ENCODE measurements at places on chromosomes 1 and 21.

DNA sequence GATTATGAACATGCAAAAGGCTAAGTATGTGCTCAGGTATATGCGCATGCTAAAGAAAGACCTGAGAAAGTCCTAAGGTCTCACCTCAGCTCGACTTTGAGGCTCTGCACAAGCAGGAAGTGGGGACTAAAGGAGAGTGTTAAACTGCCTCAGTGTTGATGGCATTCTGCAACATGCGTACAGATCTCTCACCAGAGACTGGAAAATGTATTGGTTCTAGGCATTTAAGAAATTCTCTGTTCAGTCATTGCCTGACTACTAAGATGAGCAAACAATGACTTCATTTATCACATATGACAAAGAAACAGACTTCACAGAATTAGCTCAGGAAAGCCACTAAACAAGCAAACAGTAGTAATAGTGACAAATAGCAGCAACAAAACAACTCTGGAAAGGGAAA, 90.8 kb downstream of the USH2A start:
- no peak for DNase-seq

DNA sequence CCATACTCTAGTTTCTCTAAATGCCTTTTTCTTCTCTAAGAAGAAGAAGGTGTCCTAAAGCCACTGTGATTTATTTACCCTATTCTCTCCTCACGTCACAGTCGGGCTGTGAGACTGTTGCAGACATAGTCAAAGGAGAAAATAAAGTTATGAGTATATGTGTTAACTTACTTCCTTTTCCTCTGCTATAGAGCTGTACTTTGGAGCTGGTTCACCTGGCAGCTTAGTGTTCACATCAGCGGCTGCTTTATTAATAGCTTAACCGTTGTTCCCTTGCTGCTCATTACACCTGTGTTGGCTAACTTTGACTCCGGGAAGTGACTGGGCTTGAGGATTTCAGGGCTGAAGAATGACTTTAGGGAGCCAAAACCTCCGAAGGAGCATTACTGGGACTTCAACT, 3.6 kb downstream of the PFKFB2 start:
- DNase-seq: no peak

GRCh38 chr21:37337831-37338230, 28.7 kb upstream of the DYRK1A start:
- no peak for DNase-seq

GRCh38 chr1:19066248-19066873, 109.9 kb upstream of the IFFO2 start:
- DNase-seq: no peak

DNA sequence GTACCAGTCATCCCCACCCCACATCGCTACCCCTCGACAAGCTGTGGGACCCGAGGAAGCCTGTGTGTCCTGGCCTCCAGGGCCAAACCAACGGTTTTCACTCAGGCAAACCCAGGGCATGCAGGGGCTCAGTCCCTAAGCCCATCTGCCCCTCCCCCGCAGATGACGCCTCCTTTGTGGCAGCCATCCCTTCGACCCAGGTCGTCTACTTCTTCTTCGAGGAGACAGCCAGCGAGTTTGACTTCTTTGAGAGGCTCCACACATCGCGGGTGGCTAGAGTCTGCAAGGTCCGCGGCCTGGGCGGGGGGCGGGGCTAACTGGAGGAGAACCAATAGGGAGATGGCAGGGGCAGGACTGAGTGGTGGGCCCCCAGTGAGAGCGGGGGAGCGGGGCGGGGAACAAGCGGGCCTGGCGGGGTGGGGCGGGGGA, 7.4 kb downstream of the SEMA4A start:
- DNase-seq: no peak

GRCh38 chr1:91346824-91347223, 57.8 kb downstream of the HFM1 start:
- DNase-seq: no peak

- no peak for DNase-seq
Measured at GRCh38 chr1:211825980-211826379, 4.6 kb downstream of the LPGAT1 start.

DNA sequence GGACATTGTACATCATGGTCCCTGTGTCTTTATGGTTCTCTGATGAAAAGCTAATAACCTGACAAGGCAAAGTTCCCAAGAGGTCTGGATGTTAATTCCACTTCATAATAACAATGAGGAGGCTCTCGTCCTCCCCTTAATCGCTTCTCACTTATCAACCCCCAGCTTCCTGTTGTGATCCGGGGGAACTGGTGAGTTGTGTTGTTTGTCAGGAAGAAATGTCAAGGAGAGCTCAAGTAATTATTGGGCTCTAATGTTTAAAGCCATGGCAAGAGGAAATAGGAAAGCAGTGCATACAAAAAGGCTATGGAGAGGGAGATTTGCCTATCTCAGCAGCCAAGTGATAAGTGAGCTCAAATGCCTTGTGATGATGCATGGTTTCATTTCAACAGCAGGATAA, 42.8 kb upstream of the RASAL2 start:
- no peak for DNase-seq

DNA sequence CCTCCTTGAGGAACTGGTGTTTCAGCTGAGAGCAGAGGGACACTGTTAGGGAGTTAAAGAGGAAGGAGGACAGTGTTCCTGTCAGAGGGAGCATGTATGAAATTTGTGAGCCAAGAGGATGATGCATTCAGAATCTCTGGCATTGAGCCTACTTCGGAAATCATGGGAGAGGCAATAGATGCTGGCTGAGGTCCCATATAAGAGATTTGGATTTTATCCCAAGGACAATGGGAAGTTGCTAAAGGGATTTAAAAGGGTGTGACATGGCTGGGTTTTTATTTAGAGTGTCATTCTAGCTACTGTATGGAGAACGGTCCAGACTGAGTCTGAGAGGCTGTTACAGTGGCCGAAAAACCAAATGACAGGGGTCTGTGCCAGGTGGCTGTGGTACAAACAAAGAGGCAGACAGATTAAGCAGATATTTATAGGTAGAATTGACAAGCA, 403.2 kb upstream of the B3GALT2 start:
- DNase-seq: no peak

DNA sequence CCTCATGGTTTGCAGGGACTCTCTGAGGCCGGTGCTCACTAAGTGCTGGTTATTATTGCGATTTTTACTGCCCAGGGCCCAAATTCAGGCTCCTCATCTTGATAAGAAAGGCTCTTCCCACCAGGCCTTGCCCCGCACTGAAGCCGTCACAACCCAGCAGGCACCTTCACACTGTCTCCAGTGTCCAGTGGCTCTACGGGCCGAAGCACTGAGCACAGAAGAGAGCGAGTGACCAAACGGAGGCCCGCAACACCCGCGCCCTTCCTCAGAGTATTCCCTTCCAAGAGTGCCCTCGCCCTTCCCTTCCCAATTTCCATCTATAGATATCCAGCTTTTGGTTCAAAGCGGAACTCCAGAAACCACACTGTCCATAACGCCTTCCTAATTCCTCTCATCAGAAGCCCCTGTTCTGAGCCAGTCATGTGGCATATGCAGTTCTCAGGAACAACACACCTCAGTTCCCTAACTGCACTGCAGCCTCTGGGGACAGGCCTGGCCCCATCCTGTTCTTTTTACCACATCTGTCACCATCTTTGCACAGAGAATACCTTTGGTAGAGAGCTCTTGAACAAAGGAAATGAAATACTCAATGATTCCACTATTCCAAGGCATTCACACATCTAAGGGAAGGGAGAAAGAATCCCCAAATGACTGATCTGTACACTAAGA, 15.1 kb downstream of the FALEC start:
- DNase-seq: no peak

- no peak for DNase-seq
Measured at GRCh38 chr1:157364612-157365011, 187.7 kb downstream of the FCRL5 start.

DNA sequence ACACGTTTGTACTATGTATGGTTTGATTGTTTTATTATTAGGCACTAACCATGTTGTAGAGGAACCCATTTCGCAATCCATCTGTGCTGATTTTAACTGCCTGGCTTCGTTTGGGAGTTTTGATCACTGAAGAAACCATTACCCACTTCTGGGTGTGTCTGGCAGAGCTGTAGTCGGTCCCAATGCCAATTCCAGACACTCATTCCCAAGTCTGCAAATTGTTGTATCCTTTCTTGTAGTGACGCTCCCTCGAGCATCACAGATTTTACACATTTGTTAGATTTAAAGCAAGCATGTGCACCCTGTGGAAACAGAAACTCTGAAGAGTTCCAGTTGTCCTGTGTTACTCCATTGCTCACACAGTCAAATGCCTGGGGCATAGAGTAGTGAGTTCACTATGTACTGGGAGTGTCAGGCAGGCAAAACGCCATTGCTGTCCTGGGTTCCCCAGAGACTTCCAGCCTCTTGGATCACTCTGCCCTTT, 31.0 kb upstream of the EFCAB14 start:
- no peak for DNase-seq

- no peak for DNase-seq
Measured at GRCh38 chr1:207495801-207496792, at the start of gene CR1. TSS of gene CR1 (plus strand) at chr1:207496157. CDS start at chr1:207496268, 111 bp downstream.

GRCh38 chr1:40183055-40183710, 22.0 kb downstream of the RLF start:
- no peak for DNase-seq

- DNase-seq: no peak
Measured at GRCh38 chr1:111961016-111961415, 28.5 kb downstream of the KCND3 start.

DNA sequence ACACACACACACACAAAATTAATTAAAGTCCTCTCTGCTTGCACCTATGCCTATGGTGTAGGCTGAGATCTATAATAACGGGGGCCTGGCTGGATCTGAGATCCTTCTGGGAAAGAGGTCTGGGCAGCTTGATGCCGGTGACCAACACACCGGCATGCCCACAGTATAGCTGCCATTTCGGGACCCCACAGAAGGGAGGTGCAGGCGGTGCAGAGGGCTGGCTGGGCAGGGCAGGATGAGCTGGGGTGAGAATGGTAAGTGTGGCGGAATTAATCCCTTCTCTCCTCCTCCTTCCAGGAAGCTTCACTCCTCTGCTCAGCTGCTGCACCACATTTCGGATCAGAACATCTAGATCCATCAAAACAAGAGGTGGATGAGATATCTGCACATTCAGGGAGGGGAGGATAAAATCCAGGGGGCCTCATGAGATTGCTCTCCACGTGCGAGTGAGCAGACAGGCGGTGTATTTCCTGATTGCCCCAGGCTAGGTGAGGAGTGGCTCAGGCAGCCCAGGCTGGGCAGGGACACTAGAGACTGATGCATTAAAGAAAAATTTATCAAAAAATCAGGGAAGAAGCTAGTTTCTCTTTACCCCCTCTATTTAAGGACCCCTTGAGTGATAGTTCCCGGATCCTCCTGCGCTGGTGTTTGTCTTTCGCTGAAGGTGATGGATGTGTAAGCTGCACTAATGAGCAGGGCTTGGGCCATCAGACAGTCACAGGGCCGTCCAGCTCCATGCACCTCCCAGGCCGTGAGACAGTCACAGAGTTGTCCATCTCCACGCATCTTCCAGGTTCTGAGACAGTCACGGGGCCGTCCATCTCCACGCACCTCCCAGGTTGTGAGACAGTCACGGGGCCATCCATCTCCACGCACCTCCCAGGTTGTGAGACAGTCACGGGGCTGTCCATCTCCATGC, 449.9 kb downstream of the PTPRU start:
- DNase-seq: no peak

GRCh38 chr21:45542667-45543370, 579 bp upstream of the SLC19A1 start:
- DNase-seq: no peak

DNA sequence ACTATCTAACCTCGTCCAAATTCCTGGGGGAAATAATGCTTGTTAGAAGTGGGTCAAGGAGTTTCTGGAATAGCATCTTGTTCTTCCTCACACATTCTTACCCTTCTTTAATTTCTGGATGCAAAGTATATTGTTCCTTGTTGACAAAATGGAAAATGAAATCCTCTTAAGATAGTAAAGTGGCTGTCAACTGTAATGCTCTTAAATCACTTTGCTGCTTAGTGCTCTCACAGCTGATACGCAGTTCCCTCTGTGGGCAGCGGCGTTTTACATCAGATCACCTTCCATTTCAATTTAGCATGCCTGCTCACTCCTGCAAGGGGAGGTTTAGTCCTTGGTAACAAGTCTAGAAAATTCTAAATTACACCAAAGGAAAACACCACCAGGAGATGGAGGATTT, 113.1 kb downstream of the DNM3 start:
- no peak for DNase-seq

- no peak for DNase-seq
Measured at GRCh38 chr1:20138961-20139550, at the start of gene PLA2G2F. TSS of gene PLA2G2F (plus strand) at chr1:20139323. CDS start at chr1:20139428, 105 bp downstream.

- peak; percentile 30 for DNase-seq
Measured at GRCh38 chr1:35544976-35545375, 12.2 kb downstream of the KIAA0319L start.

GRCh38 chr1:202411422-202411821, 62.9 kb downstream of the PPP1R12B start:
- DNase-seq: no peak

GRCh38 chr1:227328405-227329019, 10.2 kb upstream of the CDC42BPA start:
- no peak for DNase-seq

GRCh38 chr1:26274801-26275425, 5.0 kb upstream of the SH3BGRL3 start:
- no peak for DNase-seq

All from NCI-H1930 (cell line).